NCI-H1105 treated with DMSO at 0.1 percent for 48 hours (cell line): ENCODE measurements at places on chromosomes 7 and 10.

- no peak for DNase-seq
Measured at GRCh38 chr10:126910798-126911197, 5.6 kb downstream of the DOCK1 start.

- DNase-seq = no peak
Measured at GRCh38 chr7:73702226-73702625, 17.2 kb downstream of the STX1A start.

DNA sequence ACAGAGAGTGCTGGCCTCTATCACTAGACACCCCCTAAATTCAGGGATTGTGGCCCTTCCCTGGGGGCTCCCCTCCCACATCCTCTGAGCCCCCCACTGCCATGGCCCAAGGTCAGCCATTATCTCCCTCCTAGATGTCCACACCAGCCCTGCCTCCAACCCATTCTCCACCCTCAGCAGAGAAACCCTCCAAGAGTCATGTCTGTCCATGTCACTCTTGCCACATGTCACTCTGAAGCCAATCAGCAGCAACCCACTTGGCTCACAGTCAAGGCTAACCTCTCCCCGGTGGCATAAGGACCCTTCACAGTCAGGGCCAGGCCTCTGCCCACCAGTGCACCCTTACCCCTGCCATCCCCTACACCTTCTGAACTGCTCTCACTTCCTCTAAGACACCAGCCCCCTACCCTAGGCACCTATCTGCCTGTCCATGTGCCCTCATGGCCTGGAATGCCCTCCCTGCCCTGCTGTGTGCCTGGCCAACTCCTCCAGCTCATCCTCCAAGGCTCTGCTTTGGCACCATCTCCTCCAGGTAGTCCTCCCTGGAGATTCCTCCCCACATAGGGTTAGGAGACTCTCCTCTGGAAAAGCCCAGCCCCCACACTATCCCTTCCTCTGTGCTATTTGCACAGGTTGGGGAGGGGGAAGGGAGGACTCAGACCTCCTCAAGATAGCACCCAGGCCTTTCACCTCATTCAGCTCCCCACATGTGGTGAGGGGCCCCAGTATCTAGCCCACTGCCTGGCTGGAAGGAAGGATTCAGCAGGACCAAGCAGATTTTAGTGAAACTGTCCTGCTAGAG is 83.7 kb downstream of the GRID1 start:
- DNase-seq = no peak

DNA sequence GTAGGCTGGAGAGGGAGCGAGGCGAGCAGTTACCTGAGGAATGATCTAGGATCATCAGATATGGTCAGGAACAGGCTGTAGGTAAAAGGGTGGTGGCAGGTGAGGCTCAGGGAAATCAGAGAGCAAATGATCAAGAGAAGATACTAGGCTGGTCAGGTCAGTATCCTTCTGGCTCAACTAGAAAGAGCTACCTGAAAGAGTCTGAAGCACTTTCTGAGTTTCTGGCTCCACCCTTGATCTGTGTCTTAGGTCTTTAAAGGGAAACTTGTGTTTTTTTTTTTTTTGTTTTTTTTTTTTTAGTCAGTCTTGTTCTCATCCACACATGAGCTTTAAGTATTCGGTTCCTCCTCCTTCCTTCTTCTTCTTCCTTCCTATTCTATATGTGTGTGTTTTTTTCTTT is 10.5 kb downstream of the ADAM22 start:
- DNase-seq = no peak

DNA sequence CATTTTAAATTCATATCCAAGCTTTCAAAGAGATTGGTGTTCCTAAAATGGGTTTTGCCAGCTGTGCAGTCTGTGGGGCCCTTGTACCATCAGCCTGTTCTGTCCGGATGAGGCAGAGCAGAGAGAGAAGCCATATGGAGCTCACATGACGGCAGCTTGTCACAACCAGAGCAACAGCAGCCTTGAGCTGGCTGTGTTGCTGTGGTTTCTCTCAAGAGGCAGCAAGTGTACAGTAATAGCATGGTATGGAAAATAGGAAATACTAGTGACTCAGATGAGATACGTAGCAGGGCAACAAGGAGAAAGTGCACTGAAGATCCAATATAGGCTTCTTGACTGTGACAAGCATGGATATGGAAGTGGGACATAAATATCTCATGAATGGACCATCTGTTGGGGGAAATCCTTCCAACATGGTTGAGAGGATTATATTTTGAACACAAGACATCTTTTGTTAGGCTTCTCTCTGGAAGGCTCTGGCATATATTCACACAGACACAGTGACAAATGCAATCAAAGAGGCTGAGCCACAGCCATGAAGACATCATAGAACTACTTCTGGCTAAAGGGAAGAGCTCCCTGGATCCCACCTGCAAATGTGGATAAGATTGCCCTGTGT is 251.0 kb upstream of the TAC1 start:
- no peak for DNase-seq

- no peak for DNase-seq
Measured at GRCh38 chr7:29249383-29249750, 54.8 kb downstream of the CHN2 start.

DNA sequence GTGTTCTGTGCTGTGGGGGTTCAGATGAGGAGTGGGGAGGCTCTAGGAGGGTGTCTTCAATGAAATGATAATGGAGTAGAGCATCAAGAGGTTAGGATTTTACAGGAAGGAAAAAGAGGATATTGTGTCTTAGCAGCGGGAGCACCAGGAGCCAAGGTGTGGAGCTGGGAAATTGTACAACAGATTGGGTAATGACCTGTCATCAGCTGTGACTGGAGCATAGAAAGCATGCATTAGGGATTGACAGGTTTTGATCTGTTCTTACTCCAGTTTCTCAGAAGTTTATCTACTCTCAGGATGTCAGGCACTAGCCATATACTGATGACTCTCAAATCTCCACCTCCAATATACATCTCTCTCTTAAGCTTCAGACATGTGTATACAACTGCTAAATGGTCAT is 196.9 kb downstream of the ARHGAP12 start:
- no peak for DNase-seq

- no peak for DNase-seq
Measured at GRCh38 chr10:117131376-117132327, 6.4 kb downstream of the VAX1 start.

DNA sequence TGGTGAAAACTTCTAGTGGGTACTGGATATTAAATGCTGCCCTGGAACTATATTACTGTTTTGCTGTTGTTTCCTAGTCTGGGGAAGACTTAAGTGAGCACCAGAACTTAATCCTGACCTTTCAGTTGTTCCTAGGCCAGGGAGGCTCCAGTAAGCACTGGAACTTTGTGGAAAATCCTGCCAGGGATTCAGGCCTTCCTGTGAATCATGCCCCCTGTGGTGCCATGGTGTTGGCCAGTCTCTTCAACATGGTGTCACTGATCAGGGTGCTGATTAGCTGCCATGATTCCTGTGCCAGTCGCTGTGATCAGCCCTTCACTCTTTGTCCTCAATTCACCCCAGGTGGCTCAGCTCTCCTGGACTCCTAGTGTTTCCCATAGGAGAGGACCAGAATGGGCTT is 8.5 kb upstream of the AOAH start:
- no peak for DNase-seq

DNA sequence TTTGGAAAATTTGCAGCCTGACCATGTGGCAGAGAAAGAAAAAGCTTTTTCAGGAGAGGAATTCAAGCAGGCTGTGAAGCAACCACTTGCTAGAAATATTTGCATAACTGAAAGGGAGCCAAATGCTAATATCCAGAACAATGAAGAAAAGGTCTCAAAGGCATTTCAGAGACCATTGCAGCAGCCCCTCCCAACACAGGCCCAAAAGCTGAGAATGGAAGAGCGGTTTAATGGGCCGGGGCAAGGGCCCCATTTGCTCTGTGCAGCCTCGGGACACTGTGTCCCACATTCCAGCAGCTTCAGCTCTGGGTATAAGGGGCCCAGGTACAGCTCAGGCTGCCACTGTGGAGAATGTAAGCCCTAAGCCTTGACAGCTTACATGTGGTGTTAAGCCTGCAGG is 918.1 kb upstream of the POT1 start:
- no peak for DNase-seq
